ENCODE measurements at places on chromosomes 6 and 20.

DNA sequence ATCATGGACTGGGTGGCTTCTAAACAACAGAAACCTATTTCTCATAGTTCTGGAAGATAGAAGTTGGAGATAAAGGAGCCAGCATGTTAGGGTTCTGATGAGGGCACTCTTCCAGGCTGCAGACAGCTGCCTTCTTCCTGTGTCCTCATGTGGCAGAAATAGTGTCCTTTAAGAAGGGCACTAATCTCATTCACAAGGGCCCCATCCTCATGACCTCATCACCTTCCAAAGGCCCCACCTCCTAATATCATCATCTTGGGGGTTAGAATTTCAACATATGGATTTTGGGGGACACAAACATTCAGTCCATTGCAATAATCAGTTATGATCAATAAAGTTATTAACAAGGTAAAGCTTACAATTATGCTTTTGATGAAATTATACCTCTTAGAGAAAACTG lies 130.8 kb upstream of the SLC22A23 start:
- no peak for DNase-seq

DNA sequence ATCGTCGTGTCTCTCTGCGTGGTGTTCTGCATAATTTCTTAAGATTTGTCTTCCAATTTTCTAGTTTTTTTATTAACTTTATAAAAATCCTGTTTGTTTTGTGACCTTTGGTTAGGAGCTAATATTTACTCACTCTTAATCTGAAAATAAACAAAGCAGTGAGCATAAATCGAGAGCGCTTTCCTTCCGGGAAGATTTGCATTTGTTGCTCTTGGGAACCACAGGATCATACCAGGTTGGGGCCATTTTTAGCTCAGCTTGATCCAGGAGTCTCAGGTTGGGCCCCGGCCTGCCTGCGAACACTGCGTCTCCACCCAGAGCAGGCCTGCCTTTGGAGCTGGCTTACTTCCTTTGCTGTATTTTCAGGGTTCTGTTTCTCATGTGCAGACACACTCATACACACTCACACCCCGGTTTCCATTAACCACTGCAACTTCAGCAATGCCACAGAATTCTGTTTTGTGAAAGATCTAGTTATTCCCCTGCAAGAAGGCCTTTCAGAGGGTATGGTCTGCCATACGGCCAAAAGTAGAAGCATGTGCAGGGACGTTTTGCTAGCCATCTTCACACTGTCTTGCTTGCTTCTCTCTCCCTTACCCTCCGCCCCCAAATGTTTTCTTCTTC lies 17.3 kb downstream of the BPHL start:
- DNase-seq = no peak

DNA sequence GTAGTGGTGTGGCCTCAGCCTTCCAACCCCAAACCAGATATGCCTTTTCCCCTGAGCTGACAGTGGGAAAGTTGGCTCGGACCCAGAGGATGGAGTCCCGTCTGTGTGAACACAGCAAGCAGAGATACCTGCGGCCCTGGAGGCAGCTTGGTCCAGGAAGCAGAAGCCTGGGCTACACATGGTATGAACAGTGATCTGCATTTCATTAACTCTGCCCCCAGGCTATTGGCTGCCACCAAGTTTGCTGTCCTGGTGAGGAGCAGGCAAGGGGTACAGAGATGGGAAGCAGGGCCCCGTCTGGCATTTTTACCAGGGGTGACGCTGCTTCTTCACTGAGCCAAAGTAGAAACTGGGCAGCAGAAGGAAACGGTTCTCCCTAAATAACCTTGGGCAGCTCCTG lies 90.0 kb downstream of the EDN3 start:
- no peak for DNase-seq

DNA sequence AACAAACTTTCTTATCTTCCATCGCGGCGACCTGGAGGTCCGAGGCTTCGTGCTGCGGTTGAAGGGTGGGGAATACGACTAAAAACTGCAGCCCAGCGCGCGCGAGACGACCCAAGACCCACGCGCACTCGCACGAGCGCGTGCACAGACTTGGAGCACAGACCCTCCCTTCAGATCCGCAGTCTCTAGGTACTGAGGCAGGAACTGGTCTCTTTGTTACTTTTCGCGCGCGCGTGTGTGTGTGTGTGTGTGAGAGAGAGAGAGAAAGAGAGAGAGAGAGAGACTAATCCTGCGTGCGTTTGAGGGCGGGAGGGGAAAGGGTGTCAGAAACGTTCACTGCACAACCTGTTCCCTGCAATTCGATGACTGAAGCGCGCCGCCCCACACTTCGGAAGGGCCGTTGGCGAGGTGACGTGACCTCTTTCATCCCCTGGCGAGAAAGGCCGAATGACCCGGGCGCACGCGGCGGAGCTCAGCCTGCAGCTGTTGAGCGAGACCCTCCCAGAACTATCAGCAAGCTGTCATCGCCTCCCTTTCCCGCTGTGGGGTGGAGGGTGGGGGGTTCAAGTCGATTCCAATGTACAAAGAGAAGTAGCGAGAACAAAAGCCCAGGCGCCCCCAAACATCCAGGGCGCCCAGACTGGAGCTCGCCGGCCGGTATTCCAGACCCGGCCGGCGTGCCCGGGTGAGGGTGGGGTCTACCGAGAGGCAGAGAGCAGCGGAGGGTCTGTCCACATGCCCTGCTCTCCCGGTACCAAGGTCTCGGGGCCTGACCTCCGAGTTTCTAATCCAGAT lies 1.5 kb upstream of the TUBB2B start:
- no peak for DNase-seq

GRCh38 chr6:105087571-105088211 lies 92.1 kb downstream of the POPDC3 start:
- DNase-seq = no peak

DNA sequence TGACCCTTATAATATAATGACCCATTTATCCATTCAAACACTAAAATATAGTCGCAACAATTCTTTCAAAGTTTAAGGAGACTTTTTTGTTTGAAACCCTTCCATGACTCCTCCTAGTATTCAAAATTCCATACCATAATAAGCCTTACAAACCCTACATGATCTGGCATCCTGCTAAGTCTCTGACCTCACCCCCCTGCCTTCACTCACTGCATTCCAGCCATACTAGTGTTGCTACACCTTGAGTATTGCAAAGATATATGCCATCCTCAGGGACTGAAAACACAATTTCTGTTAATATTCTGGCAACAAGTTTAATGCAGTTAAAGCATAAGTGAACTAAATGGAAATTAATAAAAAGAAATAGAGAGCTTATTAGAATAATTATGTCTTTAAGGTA lies 168.4 kb downstream of the EYS start:
- no peak for DNase-seq

Measured in heart left ventricle (tissue), 16 donors.